Activated T-cell treated with anti-CD3 and anti-CD28 coated beads, Interleukin-2, amount 50 U/mL, for 24 hours (primary cell): ENCODE measurements at places on chromosomes 3 and 15.

DNA sequence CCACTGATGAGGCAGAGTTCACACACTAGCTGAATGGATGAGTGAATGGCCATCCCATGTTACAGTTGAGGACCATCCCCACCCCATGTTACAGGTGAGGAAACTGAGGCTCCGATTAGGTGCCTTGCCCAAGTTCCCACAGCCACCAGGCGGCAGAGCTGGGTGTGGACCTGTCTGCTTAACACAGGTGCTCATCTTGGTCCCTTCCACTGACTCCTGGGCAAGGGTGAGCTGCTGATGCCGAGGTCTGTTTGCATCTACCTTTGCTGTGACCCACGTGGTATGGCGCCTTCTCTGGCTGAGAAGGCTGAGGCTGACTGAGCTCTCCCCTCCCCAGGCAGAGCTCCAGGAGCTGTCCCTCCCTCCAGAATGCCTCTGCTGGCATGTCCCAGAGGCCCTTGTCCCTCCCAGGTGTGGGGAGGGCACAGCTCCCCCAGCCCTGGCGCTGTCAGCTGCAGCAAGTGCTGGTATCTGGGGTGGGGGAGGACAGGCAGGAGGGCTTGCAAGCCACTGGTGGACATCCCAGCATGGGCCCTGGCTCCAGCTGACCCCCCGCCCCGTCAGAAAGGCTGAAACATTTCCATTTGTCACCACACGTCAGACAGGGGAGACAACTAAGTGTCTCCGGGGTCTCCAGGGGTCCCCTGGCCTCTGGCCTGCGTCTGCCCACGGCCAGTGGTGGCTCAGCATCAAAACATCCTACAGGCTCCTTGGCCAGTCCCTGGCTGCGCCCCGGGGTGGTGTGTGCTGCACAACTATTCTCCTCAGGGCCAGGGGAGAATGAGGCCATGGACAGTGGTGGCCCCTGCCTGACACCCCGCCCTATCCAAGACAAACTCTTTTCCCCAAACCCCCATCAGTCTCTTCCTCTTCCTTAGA, 105.4 kb downstream of the ADCY5 start:
- DNase-seq: no peak

DNA sequence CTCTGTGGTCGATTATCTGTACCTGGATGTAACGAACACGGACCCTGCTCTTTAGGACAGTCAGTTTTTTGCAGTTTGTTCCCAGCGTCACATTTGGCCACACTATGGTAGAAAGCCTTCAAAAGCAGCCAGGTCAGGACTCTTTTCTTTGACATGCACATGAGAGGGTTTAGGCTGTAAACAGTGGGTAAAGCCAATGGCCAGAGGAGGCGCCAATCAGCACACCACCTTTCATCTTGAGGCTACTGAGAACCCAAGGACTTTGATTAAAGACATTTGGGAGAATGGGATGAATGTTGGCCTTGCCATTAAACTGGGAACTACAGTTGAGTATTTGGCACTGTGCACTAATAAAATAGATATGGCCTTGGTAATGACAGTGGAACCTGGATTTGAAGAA, 225.9 kb downstream of the OXSM start:
- DNase-seq: no peak

- DNase-seq: no peak
Measured at GRCh38 chr3:124292329-124292728, 300.4 kb upstream of the ROPN1 start.

- no peak for DNase-seq
Measured at GRCh38 chr3:173690542-173691180, 293.1 kb downstream of the NLGN1 start.

DNA sequence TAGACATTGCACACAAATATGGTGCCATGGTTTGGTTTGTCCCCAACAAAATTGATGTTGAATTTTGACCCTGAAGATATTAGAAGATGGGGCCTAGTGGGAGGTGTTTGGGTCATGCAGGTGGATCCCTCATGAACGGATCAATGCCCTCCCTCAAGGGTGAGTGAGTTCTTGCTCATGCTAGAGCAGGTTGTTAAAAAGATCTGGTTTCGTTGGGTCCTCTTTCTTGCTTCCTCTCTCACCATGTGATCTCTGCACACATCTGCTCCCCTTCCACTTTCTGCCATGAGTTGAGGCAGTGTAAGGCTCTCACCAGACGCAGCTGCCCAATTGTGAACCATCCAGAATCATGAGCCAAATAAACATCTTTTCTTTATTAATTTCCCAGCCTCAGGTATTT, 87.8 kb upstream of the MDFIC2 start:
- no peak for DNase-seq

- DNase-seq: no peak
Measured at GRCh38 chr3:42975456-42975855, 3.7 kb upstream of the GASK1A start.

GRCh38 chr3:65785065-65785645, 253.6 kb downstream of the MAGI1 start:
- no peak for DNase-seq

GRCh38 chr15:39631357-39631756, 50.5 kb downstream of the THBS1 start:
- DNase-seq: no peak

GRCh38 chr3:8834974-8835373, 65.6 kb upstream of the OXTR start:
- no peak for DNase-seq

GRCh38 chr3:65927576-65927975, 111.1 kb downstream of the MAGI1 start:
- no peak for DNase-seq
